ENCODE measurements at places on chromosomes 4 and X.

DNA sequence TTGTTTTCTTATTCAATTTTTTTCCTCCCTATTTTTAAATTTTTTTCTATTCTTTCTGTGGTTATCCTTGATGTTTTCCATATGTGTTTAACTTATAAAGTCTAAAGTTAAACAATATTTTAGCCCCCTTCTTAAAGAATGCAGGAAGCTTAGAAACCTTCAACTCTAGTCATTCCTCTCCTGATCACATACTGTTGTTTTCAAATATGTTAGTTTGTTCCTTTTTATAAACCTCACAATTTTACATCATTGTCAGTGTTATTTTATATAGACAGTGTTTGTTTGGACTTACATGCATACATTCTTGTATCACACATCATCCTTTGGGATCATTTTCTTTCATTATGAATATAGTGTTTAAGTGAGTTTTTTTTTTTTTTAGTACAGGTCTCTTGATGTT lies 31.6 kb downstream of the KANTR start:
- DNase-seq = no peak

- DNase-seq = no peak
Measured at GRCh38 chrX:67872958-67873357, 329.1 kb downstream of the AR start.

DNA sequence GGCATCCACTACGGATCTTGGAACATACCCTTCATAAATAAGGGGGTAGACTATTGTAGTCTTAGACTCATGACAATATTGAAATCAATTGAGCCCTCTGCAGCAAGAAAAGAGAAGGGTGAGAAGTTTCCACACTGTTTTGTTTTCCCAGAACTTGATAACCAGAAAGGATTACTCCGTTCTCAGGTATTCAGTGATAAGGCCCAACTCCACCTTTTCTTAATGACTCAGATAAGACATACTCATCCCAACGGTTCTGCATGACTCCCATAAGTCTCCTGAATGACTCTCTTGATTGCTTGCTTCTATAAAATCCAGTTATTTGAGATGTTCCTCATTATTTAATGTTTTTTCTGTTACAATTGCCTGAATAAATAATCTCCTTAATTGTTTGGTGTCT lies 111.7 kb downstream of the PABPC4L start:
- no peak for DNase-seq

DNA sequence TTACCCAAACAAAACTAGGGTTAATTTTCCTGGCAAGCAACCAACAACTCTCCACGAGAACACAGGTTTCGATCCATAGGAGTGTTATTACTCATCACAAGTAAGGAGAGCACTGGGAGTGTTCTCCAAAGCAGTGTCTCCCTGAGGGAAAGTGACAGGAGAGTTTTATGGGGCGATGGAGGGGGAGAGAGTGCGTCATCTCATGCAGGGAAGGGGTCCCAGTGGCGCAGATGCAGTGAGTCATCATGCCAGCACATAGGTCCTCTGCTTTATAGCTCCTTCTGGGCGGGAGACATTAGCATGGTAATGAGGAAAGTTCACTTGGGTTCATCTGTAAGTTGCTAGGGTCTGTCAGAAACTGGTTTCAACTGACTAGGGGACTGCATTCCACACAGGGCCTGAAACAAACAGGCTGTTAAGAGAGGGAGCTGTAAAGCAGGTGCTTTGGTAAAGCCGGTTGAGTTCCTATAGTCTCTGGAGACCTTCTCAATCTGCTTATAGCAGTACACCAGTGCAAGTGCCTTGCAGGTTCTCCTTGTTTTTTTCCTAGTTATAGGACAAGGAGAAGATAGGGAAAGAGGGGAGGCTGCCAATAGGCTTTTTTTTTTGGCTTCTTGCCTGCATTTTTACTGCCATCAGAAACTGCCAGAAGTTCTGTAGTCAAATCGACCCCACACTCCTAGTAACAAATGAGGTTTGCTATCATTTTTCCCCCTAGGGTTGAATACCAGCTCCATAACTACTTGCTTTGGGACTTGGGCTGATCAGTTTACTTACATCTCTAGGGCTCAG lies 12.8 kb upstream of the BOD1L1 start:
- DNase-seq = no peak

GRCh38 chr4:186979961-186980745 lies 256.5 kb upstream of the FAT1 start:
- DNase-seq = no peak

GRCh38 chrX:21806691-21807090 lies 32.7 kb upstream of the MBTPS2 start:
- DNase-seq = no peak

DNA sequence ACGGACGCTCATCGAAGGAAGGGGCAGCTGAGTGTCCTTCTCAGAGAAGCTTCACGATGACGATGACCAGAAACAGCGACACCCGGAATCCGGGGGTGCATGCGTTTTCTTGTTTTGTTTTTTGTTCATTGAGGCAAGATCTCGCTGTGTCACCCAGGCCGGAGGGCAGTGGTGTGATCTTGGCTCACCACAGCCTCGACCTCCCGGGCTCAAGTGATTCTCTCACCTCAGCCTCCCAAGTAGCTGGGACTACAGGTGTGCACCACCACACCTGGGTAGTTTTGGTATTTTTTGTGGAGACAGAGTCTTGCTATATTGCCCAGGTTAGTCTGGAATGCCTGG lies 19.8 kb downstream of the DGKQ start:
- no peak for DNase-seq

- no peak for DNase-seq
Measured at GRCh38 chr4:169207436-169208089, 63.2 kb downstream of the SH3RF1 start.

GRCh38 chrX:13266641-13267345 lies 53.1 kb downstream of the ATXN3L start:
- DNase-seq = no peak

GRCh38 chr4:108473163-108473720 lies 147.1 kb upstream of the RPL34 start:
- peak; percentile 29 for DNase-seq

DNA sequence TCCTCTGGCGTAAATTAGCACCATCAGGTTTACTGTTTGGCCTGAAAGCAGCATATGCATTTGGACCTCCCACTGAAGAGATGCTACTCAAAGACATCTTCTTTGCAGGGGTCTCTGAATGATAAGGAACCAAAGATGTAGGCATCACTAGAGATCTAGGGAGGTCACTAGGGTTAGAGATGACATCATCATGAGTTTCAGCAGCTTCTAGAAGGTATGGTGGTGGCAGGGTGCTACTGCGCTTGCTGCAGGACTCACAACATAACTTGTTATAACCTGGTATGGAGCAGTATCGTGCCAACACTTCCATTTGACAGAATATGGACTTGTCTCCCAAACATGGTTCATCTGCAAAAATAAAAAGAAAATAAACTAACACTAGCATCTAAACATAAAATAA lies 251.6 kb downstream of the NPFFR2 start:
- no peak for DNase-seq

GRCh38 chr4:80077639-80078038 lies 4.6 kb upstream of the ANTXR2 start:
- DNase-seq = no peak

DNA sequence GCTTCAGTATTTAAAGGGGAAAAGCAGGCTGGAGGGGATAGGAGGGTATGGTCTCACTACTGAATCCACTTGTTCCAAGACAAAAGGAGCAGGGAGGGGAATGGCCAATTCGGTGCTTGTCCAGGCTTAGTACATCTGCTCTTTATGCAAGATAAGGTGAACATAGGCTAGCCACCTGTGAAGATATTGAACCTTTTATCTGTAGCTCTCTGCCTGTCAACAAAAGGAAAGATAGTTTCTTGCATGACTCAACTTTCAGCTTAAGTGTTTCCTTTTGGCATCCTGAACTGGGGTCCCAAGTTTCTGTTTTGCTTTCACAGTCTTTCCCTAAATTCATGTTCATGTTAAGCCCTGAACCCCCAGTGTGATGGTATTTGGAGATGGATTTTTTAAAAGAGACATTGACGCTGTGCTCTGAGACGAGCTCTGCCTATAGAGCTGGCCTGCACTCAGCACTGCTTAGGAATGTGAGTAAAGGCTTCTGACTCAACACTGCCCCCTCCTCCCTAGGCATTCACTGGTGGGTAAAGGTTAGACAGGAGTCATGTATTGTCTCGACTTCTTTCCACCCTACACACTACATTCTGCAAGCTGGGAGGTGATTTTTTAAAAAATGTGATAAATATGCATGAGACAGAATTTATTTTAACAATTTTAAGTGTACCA lies 28.2 kb downstream of the FAM149A start:
- DNase-seq = no peak

DNA sequence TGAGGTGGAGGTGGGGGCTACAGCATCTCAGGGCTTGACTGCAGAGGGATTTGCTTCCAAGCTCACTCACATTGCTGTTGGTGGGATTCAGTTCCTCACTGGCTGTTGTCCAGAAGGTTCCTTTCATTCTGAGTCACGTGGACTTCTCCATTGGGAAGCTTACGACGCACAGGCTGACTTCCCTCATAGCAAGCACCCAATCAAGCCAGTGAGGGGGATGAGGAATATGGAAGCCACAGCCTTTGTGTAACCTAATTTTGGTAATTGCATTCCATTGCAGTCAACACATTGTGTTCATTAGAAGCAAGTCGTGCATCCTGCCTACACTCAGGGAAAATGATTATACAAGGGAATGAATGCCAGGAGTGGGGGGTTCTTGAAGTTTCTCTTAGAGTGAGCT lies 32.7 kb upstream of the MXRA5 start:
- DNase-seq = no peak

DNA sequence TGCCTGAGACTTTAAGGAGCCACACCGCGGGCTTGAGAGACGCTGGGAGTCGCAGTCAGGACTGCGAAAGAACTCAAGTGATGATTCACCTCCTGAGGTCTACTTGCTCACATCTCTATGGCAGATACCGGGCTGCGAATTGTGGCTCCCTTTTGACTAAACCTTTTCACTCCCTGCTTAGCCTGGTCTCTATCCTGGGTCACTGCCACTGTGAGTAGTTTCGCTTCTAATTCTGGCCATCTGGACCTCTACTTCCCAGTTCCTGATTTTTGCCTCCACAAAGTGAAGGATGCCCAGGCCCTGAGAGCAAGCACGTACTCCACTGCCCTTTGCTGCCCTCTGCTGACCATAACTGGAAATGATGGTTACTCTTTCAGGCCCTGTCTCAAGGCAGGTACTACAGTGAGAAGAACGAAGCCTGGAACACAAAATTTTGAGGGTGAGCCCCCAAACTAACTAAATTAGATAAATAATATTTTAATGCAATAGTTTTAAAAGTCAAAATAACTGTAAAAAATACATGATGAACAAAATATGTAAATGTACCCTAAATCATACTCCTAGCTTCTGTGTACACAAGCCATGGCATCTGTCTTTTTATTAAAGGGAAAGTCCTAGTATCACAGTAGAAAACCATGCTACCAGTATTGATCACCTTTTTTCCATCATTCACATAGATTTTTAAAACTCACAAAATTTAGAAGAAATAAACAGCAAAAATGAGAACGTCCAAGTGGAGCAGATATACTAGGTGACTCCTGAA lies 16.7 kb downstream of the MAD2L1 start:
- DNase-seq = peak; percentile 74

DNA sequence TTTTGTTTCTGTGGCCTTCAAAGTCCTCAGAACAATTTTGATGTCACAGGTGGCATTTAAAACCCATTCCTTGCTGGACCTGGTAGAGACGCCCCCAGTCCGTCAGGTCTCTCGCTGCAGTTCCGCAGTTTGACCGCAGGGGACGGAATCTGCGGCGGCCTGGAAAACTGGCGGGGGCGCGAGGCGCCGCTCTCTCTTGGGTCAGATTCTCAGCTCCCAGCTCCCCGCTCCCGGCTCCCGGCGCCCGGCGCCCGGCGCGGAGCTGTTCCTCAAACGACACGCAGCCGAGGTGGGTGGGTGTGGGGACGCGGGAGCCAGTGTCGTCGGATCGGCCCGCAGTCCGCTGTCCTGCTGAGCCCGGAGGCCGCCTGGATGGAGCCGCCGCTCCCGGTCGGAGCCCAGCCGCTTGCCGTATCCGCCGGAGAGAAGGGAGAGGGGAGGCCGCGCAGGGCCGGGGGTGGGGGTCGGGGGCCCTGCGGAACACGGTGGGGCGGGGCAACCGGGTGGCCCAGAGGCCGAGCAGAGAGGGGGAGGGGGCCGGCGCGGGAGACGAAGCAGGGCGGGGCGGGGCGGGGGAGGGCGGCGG lies at the start of gene OCRL:
Gene OCRL, plus strand, starts transcription at position 192 of the 586 bp plus-strand sequence. Its CDS starts 181 bp downstream, at position 373.
- DNase-seq = peak; percentile 54

- DNase-seq = no peak
Measured at GRCh38 chr4:74878323-74878722, 54.6 kb upstream of the PARM1 start.

- DNase-seq = no peak
Measured at GRCh38 chr4:100557306-100557705, 39.5 kb upstream of the EMCN start.

DNA sequence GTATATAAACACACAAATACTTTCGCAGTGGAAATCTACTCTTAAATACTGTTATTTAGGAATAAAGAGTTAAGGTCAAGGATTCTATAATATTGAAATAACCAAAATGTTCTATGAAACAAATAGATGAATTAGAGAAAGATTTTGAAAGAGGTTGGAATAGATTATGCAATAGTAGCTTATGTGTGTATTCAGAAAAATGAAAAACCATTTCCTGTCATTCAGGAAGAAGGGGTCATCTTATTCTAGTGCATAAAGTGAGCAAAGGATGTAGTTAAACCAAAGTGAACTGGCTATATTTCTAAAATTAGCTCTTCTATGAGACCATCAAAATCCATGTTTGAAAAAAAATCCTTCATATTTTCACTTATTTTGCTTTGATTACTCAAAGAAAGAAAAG lies 30.0 kb upstream of the MYOZ2 start:
- no peak for DNase-seq

GRCh38 chr4:21507439-21507838 lies 441.1 kb downstream of the KCNIP4 start:
- DNase-seq = no peak

- DNase-seq = no peak
Measured at GRCh38 chr4:128471576-128471975, 184.0 kb upstream of the PGRMC2 start.

DNA sequence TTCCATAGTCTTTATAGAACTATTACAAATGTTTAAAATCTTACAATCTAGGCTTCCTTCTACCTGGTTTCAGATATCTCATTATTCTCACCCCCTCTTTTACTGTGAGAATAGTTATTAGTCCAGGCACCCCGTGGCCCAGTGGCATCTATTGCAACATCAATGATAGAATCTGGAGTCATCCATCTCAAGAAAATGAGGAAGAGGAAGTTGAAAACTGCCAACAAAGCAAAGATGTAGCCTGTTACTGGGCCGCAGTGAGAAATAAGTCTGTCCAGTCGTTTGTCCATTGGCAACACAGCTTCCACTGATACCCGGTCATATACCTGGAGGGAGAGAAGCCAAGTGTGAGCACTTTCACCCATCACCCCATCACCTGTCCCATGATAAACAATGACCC lies 6.0 kb upstream of the ASB11 start:
- DNase-seq = peak; percentile 30

GRCh38 chrX:55714161-55714560 lies 3.4 kb upstream of the RRAGB start:
- no peak for DNase-seq

DNA sequence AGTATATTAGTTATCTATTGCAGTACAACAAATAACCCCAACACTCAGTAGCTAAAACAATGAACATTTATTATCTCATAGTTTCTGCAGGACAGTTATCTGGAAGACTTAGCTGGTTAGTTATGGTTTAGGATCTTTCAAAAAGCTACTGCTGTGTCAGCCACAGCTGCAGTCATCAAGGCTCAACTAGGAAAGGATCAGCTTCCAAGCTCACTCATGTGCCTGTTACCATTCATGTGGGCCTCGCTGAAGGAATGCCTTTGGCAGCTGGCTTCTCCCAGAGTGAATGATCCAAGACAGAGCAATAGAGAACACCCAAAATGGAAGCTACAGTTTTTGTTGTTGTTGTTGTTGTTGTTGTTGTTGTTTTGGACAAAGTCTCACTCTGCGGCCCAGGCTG lies 13.5 kb upstream of the PRSS48 start:
- DNase-seq = no peak
